ENCODE measurements at places on chromosomes 12 and 14.

DNA sequence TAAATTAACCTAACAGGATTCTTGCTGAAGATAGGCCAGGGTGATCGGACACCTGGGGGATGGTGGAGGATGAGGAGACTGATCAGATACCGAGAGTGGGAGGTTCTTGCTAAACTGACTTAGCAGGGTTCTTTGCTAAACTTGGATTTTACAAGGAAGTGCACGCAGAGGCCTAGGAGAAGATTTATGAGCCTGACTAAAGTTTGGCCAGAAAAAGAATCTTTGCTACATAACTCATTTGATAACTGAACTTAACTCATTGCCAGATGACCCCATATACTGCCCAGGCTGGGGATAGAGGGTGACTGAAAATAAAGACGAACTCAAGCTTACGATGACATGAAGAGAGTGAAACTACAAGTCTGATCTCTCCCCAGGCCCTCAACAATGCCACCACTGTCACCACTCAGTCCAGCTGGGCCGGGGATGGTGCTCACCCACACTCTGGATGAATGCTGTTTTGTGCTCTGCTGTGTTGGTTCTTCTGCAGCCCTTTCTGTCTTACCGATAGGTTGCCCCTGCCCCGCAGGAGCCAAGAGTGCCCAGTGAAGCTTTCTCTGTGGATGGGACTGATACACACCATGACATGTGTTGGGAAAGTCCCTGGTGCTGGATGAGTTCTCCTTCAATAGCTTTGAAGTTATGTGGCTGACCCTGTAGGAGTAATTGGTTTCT lies 29.0 kb downstream of the PPFIBP1 start:
- DNase-seq: no peak

- DNase-seq: no peak
These were observed 148.8 kb upstream of the GARIN6 start for GRCh38 chr12:99498756-99499155.

GRCh38 chr12:62597253-62597652 lies 130.6 kb downstream of the MON2 start:
- no peak for DNase-seq

DNA sequence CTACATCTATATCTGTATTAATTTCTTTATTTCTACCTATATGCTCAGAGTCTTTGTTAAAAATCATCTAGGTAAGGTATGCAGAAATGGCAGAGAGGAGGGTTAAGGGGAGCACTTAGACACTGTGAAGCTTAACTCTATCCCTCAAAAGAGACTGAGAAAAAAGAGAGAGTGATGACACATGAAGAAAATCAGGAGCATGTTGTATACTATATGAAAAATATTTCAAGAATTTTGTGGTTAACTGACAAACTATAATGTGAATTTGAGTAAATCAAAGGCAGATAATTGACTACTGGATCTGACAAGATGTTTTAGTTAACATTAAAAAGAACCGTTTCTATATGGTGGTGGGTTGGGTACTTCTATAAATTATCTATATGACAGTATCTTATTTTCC lies 1814.2 kb upstream of the SEL1L start:
- no peak for DNase-seq

- peak; percentile 34 for DNase-seq
These were observed 8.3 kb downstream of the CISTR start for GRCh38 chr12:53743266-53744129.

GRCh38 chr12:104371043-104371870 lies 67.7 kb downstream of the EID3 start:
- DNase-seq: no peak

- no peak for DNase-seq
These were observed 16.9 kb downstream of the ASPG start for GRCh38 chr14:104102282-104102914.

GRCh38 chr12:95648990-95649791 lies 97.9 kb upstream of the USP44 start:
- no peak for DNase-seq

DNA sequence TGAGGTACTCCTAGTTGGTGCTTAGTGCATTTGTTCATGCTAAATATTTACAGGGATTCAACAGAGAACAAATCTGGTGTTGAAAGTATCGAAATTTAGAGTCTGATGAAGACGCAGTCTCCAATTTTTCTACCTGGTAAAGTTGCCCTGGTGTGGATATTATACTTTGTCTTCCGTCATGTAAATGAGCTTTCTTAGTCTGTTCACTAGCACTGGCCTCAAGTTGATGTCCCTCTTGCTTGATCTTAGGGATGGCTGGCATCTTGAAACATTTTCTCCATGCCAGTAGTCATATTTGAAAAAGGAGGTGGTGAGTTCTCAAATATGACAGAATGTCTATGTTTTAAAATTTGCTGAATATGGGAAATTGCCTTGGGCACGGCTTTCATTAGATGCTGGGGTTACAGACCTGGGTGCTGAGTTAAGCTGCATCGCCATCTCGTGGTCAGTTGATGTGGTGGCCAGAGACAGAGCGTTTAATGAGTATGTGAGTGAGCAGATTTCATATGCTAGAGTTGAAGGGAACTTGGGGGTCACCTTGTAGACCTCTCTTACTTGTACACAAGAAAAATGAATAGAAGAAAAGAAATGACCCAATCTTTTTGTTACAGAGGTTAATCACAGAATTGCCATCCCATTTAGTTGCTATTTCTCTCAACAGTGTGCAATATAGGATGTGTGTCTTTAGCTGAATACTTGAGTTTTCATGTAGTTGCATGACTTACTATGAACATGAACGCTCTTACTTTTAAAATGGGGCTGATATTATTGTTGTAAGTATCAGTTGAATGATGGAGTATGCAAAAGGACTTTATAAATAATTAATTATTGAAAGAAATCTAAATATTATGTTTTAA lies 172.8 kb upstream of the DCN start:
- DNase-seq: peak; percentile 16

GRCh38 chr14:100867631-100868315 lies 35.7 kb downstream of the RTL1 start:
- DNase-seq: no peak

GRCh38 chr12:55745361-55746173 lies 2.6 kb downstream of the GDF11 start:
- DNase-seq: no peak

GRCh38 chr14:63573581-63573980 lies 30.4 kb upstream of the PPP2R5E start:
- no peak for DNase-seq

DNA sequence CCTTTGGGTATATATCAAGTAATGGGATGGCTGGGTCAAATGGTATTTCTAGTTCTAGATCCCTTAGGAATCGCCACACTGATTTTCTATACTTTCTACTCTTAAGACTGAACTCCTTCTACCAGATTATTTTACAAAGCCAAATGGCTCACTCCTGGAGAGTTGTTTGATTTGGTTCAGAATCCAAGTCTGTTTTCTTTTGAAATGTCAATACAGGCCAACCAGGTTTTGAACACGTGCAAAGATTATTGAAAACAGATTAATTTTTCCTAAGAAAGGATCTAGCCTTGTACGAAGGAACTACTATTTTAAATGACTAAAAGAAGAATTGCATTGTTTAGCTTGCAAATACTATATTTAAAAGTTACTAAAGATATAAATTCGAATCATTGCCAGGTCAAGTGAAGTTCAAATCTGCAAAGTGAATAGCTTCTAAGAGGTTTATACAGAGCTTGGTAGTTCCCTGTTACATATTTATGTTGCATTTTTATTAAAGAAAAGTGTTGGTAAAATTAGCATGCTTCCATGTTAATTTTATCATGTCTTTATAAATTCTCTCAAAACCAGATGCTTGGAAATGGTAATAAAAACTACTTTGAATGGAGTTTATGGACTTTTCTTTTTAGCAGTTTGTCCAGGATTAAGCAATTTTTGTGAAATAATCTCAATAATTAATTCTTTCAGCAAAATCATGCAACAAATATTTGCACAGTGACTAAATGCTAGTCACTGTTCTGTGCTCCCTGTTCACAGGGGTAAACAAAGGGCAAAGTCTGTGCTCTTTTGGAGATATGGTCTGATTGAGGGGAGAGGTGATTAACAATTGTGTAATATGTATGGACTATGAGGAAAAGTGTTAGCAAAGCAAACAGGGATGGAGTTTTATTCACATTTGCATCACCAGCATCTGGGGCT lies 38.9 kb downstream of the GPR65 start:
- DNase-seq: no peak

GRCh38 chr12:94592080-94592479 lies 58.3 kb downstream of the TMCC3 start:
- no peak for DNase-seq

DNA sequence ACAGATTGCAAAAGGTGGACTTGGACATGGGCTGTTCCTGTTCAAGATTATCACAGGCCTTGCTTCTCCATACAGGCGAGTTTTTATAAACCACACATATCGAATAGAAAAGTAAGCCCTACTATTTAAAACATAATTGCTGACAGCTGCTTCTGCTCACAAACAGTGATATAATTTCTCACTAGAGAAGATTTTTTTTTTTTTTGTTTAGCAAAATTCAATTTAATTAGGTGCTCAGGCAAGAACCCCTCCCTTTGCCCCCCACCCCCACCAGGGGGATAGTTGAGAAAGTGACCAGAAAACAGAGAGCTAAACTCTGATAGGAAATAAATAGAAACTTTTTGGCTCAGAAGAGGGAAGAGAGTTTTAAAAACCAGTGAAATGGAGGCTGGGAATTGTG lies 132.8 kb upstream of the CRY1 start:
- no peak for DNase-seq

All from stimulated activated CD4-positive, alpha-beta T cell treated with anti-CD3 and anti-CD28 coated beads, Interleukin-4, amount 100 ng/mL, for 48 hours (primary cell).